ENCODE measurements at places on chromosomes 4 and X. TPM values are rescaled to one million over a fixed set of nuclear protein-coding genes. Genes with fewer than 3 reads are reported as not detected.
A peak's percentile ranks its signal among the peaks of the same experiment; 100 is the strongest.

The CYLC1 gene
- polyA plus RNA-seq = not detected

The RASL11B gene
- 0.22 TPM for polyA plus RNA-seq

The ABHD18 gene
- polyA plus RNA-seq = 1.4 TPM

The MAGEA4 gene
- polyA plus RNA-seq = not detected

The LUZP4 gene
- polyA plus RNA-seq = not detected

The TIMM17B gene
- 68.4 TPM for polyA plus RNA-seq

The LIMCH1 gene
- polyA plus RNA-seq = 133 TPM

The TDO2 gene
- polyA plus RNA-seq = not detected

The TMPRSS11A gene
- polyA plus RNA-seq = not detected

The ZNF827 gene
- polyA plus RNA-seq = 10.5 TPM

The F11 gene
- not detected for polyA plus RNA-seq

The ANXA3 gene
- 15.7 TPM for polyA plus RNA-seq

The USP27X gene
- polyA plus RNA-seq = 3.0 TPM

The MAGEA12 gene
- polyA plus RNA-seq = not detected

The GPRASP1 gene
- 0.60 TPM for polyA plus RNA-seq

The KLB gene
- polyA plus RNA-seq = not detected

GRCh38 chr4:147625733-147626132, 8.5 kb downstream of the TMEM184C start:
- DNase-seq = no peak

GRCh38 chr4:52052475-52052780, 1.3 kb downstream of the SPATA18 start:
- no peak for DNase-seq

DNA sequence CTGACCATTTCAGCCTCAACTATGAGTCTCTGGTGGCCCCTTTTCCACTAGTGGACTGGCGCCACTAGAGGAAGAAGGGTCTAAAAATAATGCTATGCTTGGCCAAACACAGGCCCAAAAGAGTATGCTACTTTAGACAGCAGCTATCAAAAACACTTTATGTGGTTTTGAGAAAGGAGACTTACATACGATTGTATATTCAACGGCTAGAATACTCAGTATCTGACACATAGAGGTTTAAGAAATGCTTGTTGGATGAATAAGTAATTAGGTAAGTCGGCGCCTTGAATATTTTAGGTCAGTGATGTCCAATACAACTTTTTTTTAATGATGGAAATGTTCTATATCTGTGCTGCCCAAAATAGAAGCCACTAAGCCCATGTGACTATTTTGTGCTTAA, 25.7 kb upstream of the TMPRSS11A start:
- DNase-seq = no peak

DNA sequence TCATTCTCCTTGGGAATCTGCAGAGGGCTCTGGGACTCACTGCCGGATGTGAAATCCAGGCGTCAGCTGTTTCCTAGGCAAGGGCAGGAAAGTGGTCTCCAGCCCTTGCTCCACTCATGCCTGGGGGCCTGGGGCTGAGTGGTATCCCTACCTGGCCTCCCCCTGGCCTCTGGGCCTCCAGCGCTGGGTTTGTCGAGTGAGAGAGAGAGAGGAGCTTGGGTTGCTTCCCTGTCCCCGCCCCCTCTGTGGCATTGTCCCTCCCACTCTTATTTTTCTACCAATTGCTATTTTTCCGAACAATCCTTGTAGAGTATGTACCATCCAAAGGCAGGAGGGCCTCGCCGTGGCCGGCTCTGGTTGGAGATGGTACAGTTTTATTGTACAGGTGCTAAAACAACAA, 53.1 kb downstream of the ELF4 start:
- DNase-seq = no peak

GRCh38 chrX:77719388-77719787, 66.6 kb downstream of the ATRX start:
- no peak for DNase-seq

DNA sequence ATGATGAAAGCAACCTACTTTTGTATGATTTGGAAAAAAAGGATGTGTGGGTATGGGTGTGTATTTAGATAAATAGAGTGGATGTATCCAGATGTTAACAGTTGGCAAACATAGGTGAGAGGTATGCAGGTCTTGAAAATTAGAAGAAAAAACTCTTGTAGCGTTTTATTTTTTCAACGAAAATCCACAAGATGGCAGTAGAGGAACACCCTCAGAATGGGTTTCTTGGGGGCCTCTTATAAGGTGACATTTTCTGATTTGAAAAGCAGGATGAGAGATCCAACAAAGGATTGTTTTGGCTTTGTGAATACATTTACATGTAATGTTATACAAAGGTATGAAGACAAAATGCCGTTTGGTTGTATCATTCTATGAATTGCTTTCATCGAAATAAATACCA, 68.3 kb downstream of the FMR1NB start:
- no peak for DNase-seq

GRCh38 chrX:45758319-45758718, 557.6 kb upstream of the DIPK2B start:
- peak; percentile 61 for DNase-seq

DNA sequence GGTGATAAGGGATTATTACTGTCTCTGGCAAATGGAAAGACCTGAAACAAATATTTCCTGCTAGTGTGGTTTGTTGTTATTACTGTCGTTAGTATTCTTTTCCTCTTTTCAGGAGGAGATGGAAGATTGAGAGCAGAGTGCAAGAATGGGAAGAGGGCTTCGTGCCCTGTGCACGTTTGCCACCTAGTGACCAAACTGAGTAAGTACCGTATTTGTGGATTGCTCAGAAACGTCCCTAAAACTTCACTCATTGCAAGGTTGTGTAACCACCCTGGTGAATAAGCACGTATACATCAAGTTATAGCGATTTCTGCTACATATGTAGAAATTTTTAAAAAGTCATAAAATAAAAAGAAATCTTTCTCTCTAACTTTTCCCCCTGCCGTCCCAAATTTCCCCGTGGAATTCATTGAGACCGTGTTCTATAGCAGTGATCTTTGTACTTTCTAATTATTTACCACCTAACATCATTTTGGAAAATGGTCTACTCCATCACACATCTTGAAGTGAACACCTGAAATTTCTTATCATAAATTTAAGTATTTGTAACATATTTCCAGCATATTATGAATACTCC, 24.3 kb downstream of the LINC00632 start:
- no peak for DNase-seq

DNA sequence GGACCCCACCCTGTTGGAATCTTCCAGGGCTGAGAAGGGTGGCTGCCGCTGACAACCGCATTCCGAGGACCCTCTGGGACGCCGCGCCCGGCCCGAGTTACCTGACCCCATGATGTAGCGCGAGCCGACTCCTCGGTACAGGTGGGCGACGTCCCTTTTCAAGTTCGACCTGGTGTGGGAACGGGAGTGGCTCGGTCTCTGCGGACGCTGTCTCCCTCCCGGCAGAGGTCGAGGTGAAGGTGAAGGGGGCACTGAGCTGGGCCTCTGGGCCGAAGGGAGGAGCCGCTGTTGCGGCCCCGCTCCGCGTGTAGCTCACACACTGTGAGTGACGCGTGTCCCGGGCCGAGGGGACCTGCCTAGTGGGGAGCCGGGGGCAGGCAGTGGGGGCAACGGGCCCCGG, 4.5 kb downstream of the GTPBP6 start:
- no peak for DNase-seq

DNA sequence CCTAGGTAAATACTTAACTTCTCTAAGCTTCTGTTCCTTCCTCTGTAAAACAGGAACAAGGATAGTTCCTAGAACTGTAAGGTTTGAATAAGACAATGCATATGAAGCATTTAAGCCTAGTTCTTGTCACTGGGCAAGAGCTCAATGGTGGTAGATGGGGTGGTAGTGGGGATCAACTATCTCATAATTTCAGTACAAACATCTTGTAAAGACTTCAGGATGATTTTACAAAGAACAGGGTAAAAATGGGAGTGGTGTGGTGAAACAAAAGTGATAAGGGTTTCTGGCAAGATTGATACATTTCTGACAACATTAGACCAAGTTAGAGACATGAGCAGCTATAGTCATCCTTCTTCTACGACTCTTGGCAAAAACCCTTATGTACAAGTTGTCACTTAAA, 137.8 kb downstream of the SCFD2 start:
- no peak for DNase-seq

DNA sequence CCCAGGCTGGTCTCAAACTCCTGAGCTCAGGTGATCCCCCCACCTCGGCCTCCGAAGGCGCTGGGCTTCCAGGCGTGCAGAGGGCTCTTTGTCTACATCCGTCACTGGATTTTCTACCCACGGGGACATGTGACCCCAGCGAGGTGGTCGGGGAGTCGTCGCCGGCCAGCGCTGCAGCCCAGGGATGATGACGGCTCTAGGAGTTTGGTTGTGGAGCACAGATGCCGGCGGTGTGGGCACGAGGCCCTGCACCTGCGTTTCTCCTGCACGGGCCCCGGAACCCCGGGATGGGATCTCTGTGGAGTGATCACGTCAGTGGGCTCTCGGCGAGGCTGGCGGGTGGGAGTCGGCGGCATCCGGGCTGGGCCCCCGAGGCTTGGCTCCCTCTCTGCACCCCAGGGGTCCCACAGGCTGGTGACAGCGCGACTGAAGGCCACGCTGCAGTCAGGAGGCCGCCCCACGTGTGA, 9.1 kb upstream of the GTPBP6 start:
- no peak for DNase-seq

- no peak for DNase-seq
These were observed 32.7 kb upstream of the PSAPL1 start for GRCh38 chr4:7467471-7467870.

DNA sequence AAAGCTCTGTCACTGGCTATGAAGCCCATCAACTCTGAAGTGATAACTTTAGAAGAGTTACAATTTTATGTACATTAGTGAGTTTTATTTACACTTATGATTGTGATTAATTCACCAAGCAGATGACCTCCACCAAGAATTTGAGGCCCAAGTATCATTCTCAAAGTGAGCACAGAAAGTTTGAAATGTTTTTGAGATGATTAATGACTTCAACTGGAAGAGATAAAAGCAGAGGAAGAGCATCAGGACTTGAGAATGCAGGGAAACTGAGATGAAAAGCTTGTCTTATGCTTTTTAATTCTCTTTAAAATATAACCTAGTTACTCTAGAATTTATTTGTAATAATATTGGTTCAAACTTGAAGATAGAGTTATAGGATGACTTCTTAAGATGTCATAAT, 112.8 kb upstream of the H2AZ1 start:
- DNase-seq = no peak

- no peak for DNase-seq
These were observed 101.4 kb downstream of the C4orf51 start for GRCh38 chr4:145781351-145781750.

DNA sequence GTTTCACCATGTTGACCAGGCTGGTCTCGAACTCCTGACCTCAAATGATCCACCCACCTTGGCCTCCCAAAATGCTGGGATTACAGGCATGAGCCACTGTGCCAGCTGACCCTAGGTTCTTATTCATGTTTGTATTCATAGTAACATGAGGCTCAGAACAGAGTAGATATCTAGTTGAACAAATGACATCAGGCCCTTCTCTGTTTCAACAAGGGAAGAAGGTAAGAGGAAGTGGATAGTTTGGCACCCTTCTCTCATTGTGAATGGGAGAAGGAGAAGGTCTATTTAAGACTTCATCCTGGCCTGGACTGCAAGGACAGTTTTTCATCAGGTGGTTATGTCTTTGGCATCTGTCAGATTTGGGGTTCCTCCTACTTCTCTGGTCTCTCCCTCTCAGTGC, 13.8 kb downstream of the GJB1 start:
- DNase-seq = no peak

DNA sequence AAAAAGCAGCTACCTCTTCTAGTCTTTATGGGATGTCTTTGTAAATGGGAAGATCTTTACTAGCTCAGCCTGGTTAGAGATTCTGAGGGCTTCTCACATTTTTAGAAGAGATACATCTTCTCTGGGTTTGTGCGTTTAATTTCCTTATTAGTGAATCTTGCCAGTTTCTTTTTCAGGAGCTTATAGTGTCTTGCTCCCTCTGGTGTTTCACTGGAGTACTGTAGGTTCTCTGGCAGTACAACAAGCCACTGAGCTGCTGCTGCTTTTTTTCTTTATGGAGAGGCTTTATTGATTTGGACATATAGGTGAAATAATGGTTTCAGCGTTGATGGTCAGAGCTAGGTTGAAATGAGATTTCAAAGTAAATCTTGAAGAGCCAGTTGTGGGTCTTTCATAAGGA, 82.9 kb downstream of the LAS1L start:
- no peak for DNase-seq

GRCh38 chr4:21011106-21011505, 310.8 kb downstream of the PACRGL start:
- no peak for DNase-seq

DNA sequence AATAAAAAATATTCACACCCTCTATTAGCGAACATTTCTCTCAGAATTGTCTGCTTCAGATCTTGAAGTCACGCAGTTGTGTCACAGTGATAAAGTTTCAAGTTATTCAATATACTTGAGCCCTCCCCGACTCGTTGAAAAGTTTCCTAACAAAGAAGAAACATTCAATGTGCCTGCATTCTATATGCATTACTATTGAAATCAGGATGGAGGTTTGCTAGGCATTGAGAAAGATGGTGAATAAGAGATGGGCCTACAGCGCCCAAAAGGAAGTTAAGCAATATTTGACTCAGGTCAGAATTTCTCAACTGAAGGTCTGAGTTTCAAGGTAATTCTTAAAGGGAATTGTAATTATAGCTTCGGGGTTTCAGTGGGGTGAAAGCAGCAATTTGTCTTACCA, 6.1 kb downstream of the TCEANC start:
- DNase-seq = no peak

GRCh38 chr4:29805245-29805644, 914.9 kb upstream of the PCDH7 start:
- no peak for DNase-seq

GRCh38 chrX:30876367-30876766, 12.7 kb downstream of the TAB3 start:
- DNase-seq = no peak

GRCh38 chr4:84753321-84753972, 170.5 kb downstream of the CDS1 start:
- DNase-seq = no peak

DNA sequence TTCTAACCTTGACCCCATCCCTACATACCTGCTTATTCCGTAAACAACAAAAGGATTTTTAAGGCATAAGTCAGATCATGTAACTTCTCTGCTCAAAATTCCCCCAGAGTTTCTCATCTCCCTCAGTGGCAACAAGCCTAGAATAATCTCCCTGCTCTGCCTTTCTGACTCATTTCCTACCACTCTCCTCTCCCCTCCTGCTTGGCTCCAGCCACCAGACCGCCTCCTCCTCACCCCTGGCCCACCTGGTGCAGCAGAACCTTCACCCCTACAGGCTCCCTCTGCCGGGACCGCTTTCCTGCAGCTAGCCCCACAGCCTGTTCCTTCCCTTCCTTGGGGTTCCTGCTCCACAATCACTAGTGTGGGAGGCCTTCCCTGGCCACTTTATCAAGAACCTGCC, 32.1 kb downstream of the TSPAN5 start:
- peak; percentile 60 for DNase-seq

DNA sequence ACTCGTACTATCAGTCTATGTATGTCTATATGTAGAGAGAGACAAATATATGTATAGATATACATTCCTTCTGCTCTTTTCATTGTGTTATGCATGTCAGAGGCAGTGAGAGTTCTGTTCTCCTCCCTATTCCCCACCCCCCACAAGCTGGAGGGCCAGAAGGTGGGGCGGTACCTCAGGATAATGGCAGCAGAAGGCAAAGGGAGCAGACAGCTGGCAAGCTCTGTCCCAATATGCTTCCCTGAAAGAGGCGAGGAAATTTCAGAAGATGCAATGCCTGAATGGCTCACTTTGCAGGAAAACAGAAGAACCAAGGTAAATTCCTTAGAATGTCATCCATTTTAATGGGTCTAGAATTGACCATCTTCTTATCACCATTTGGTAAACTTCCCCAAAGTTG, 114.4 kb downstream of the NAA11 start:
- DNase-seq = no peak

- no peak for DNase-seq
These were observed 2.7 kb downstream of the GRIA3 start for GRCh38 chrX:123186801-123187200.

Data from BJ (cell line).